ENCODE measurements at places on chromosomes 5 and 9. TPM values are rescaled to one million over a fixed set of nuclear protein-coding genes. Genes with fewer than 3 reads are reported as not detected.

The FCN2 gene
- 0.68 TPM for polyA plus RNA-seq

The QRFP gene
- polyA plus RNA-seq = 0.56 TPM

- DNase-seq = no peak
Observed at GRCh38 chr9:99544526-99544925, 277.2 kb upstream of the NR4A3 start.

DNA sequence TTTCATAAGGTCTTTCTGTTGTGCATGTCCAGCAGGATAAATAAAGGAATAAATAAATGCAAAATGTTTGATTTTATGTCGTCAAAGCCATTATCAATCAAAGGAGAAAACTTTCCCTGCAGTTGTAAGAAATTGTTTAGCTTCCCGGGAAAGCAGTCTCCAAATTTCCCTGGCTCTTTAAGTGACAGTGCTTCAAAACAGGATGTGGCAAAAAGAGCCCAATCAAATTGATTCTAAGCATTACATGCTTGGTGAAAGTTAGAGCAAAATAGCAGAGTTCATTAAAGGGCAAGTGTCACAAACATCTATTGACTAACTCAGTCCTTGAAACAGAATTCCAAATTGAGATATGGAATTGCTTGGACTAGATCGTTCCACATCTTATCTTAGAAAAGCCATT is 704.1 kb downstream of the PRELID2 start:
- no peak for DNase-seq

GRCh38 chr9:94945197-94946144 is 219.0 kb downstream of the AOPEP start:
- no peak for DNase-seq

The PCDHGC3 gene
- polyA plus RNA-seq = 91.6 TPM

DNA sequence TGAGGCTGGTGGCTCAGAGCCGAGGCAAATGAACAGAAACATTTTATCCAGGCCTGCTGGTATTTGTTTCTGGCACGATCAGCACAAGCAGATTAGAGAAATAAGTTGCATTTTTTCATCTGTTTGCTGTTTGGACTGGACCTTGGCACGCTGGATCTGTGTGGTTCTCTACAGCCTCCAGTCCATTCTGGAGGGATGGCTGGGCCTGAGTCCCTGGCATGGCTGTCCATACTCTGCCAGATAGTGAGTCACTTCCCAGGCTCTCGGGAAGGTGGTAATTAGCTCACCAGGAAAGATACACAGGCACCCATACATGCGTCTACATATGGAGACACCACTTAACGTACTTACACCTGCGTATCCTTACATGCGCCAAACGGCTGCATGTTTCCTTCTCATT is 78.6 kb downstream of the SPRY4 start:
- no peak for DNase-seq

- DNase-seq = no peak
Observed at GRCh38 chr5:148259288-148259687, 9.3 kb upstream of the SPINK13 start.

The PCDHGC5 gene
- polyA plus RNA-seq = 1.1 TPM

- no peak for DNase-seq
Observed at GRCh38 chr9:5448016-5448415, 2.3 kb upstream of the CD274 start.

DNA sequence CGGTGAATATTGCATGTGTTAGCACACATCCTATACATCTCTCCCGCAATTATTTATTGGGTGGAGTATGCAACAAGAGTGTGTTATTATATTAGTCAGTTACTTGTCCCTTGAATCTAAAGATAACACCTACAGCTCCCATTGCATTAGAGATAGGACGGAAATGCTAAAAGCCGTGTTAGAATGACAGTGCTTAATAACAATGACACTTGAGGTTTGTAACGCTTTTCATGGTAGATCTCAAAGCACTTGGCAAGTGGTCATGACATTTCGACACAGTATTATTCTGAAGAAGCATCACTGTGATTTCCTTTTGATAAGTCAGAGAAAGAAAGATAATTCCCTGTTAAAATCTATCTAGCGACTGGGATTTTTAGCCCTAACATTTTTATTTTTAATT is 33.4 kb upstream of the TRIO start:
- DNase-seq = no peak

- DNase-seq = no peak
Observed at GRCh38 chr5:133900534-133901270, 67.7 kb downstream of the C5orf15 start.

DNA sequence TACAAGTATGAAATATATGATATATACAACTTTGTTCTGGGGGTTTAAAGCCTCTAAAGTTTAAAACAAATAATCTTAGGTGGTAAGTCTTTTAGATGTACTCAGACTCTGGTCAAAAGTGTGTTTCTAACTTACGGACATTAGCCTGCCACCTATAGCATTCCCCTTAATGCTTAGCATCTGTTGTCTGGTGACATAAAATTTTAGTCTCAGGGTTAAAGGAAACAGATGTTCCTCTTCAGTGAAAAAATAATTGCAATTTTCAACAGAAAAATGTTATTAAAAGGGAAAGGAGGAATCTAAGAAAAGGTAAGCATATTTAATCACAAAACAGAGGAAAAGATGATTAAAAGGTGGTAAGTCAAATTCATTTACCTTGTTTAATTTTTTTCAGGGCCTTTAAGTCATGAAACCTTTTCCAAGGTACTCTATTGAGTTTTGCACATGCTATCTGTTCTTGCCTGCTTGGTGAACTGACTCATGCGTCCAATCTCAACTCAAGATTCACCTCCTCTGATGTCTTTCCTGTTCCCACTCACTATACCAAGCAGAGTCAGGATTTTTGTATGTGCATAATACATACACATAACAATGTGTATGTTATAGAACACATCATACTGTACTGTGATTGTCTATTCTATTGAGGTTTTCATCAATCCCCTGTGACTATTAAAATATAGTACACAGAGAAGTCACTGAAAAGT is 7.9 kb downstream of the TMEM167A start:
- no peak for DNase-seq

GRCh38 chr5:17090839-17091238 is 126.6 kb upstream of the BASP1 start:
- DNase-seq = no peak

DNA sequence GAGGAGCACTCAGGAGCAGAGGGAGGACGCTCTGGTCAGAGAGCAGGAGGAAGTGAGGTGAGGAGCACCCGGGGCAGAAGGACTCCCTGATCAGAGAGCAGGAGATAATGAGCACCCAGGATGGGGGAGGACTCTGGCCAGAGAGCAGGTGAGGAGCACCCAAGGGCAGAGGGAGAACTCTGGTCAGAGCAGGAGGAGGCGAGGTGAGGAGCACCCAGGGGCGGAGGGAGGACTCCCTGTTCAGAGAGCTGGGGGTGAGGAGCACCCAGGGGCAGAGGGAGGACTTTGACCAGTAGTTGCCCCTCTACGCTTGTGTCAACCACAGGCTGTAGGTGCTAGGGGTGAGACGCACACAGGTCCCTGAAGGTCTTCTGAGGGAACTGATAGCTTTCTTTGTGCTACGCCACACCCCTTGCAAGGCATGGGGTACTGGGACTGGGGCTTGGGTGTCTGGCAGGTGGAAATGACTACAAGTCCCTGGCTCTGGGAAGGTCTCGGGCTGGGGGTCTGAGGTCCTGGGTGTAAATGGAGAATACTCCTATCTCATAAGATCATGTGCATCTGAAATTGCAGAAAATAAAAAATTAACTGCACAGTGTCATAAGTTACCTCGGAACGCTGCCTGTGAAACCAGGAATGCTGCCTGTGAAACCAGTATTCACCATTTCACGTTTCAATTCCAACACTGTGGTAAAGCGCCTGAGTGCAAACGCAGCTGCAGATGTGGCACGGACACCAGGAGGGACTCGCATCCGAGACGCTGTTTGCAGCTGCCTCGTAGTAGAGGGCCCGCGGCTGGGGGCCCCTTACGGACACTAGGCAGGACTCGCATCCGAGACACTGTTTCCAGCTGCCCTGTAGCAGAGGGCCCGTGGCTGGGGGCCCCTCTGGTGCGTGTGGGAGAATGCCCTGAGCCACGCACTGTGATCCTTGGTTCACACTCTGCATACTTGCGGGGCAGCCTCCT is 27.0 kb upstream of the SLC6A3 start:
- no peak for DNase-seq

The TMEM232 gene
- polyA plus RNA-seq = 8.5 TPM

- peak; percentile 91 for DNase-seq
Observed at GRCh38 chr9:128218518-128219389, 15.6 kb downstream of the DNM1 start.

- DNase-seq = no peak
Observed at GRCh38 chr9:37082214-37082765, 38.1 kb upstream of the ZCCHC7 start.

DNA sequence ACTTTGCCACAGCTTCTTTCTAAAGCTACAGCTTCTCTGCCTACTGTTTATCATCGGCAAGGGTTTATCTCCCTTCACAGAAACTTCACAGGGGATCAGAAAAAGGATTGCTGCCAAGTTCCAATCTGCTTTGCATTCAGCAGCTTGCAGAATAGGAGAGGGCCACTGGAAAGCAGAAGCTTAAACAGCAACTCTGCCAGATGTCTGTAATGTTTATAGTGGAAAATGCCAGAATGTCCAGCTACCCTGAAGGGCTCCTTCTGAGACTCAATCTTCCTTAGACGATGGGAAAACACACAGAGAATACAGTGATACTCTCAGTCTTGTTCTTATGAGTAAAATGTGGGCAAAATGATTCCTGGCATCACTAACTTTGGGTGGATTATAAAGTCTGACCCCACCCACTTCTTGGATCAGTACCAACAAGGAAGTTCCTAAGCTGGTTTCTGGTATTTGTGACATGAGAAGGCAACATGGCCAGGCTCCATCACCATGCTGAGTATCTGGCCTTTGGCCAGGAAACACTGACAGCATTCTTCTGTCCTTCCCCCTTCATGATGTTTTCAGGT is 19.0 kb downstream of the STOM start:
- DNase-seq = no peak

- no peak for DNase-seq
Observed at GRCh38 chr5:121741156-121741555, 110.5 kb upstream of the FTMT start.

GRCh38 chr5:77129391-77129990 is 42.4 kb upstream of the ZBED3 start:
- no peak for DNase-seq
